ENCODE measurements at places on chromosomes 4 and X.

GRCh38 chr4:171667906-171668305, 145.3 kb upstream of the GALNTL6 start:
- DNase-seq: no peak

DNA sequence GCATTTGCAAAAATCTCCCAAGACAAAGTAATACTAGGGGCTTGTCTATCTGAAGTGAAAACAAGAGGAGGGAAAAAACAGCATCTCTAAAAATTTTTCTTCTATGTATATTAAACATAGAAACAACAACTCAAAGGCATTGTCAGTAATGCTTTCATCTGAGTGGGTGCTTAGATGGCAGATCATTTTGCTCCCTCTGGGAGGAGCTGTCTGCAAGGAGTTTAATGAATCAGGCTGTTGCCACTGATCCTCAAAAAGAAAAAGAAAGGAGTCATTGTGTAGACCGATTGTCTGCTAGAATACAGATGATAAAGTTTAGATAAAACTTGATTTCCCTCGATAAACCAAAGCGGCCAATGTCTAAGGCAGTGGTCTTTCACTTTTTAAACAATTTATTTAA, 49.7 kb upstream of the KLHL8 start:
- DNase-seq: no peak

DNA sequence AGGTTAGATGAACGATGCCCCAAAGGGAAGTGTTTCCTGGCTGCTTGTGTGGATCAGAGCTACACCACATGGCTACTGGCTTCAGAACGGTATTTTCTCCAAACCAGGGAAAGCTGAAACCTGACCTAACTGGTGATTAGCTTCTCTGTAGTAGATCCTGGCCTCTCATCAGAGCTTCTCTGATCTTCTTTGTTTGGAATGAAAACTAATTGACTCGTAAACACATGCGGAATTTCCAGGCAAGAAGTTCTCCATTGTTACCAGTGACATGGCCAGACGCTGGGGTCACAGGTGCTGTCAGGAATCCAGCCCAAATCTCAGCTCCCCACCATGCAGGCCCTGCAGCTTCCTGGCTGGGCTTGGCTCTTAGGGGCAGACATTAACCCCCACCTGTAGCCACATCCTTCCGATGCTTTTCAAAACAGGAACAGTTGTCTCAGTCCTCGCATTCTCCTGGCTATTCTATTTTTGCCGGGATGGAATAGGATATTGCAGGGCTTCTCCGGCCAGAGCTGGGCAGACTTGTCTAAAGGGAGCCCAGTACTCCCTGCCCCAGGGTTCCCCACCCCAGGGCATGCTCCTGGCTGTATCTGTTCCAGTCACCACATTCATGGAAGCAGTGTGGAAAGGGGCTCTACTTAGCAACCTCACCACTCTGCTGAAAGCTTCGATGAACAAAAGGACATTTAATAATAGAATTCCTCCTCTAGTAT, 305.4 kb upstream of the F9 start:
- DNase-seq: no peak

DNA sequence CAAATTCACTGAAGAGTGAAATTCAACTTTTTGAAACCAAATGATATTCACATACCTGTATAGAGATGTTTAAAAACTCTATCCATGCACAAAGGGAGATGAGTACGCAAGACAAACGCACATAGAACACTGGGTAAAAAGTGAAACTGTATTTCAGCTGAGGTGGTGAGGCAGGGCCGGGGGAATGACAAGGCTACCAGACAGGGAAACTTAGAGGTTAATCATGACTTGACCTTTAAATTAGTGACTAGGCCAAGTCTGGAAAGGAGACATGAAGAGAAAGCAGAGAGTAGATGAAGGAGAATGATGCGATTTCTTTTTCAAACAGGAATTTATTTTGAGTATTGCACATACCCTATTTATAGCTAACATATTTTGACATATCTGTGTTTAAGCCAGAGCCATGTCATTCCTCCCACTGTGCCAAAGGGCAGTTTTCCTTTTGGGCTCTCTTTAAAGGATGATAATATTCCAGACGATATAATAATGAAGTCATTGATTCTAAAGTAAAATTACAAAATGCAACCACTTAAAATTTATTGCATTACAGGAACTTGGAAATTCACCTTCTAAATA, 49.4 kb downstream of the ARHGEF6 start:
- DNase-seq: peak; percentile 21

DNA sequence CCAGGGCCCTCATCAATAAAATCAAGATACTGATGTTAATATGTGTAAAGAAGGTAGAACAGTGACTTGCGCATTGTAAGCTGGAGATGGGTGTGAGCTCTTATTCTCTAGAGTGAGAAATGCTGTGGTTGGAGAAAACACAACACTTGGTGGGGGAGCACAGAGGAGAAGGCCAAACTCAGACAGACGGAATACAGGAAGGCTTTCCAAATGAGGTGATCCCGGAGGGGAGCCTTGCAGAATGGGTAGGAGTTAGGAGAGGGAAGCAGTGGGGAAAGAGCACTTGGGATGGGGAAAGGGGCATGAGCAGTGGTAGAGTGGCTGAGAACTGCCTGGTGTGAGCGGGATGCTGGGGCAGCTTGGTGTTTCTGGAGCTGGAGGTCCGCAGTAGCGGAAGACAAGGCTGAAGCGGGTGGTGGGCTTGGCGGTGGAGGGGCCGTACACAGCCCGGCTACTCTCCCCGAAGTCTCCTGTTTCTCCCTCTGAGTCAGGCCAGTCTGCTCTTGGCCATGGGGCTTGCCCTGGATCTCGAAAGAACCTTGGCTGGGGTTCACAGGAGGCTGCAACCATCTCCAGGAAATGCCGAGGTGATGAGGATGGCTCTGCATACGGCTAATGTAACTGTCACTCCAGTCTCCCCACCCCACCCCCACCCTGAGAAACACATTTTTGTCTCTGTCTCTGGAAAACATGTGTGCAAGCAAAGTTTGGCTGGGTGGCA, 11.3 kb upstream of the PLAC1 start:
- DNase-seq: no peak

GRCh38 chr4:92381616-92382015, 77.8 kb downstream of the GRID2 start:
- DNase-seq: no peak

DNA sequence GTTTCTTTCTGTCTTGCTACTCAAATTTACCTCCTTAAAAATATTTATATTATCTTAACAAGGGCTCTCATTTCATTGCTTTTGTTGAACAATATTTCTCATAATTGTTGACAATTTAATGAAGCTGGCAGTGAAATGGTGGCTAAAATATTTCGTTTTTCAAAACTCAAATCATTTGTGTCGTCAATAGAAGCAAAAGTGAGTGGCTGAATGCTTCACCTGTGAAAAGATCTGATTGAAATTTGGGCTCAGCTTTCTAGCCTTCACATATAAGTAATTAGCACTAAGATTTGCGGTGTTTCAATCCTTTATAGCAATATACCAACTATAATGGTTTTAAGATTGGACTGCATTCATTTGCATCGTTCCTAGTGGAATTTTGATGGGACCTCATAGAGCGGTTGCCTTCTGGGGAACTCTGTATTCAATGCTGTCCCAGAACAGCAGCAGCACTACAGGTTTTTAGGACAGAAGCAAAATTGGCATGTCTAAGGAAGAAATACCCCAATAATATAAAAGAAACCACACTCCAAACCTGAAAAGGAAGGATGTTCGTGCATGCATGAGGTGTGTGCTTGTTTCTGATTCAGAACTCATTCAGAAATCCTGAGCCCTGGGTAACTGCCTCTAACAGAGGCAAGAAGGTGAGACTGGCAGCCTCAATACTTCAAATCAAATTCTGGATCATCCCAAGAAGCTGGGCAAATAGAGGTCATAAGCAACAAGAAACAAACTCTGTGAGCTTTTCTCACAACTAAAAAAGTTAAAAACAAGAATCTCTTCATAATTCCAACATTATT, 2.5 kb downstream of the CXCL1 start:
- DNase-seq: no peak

DNA sequence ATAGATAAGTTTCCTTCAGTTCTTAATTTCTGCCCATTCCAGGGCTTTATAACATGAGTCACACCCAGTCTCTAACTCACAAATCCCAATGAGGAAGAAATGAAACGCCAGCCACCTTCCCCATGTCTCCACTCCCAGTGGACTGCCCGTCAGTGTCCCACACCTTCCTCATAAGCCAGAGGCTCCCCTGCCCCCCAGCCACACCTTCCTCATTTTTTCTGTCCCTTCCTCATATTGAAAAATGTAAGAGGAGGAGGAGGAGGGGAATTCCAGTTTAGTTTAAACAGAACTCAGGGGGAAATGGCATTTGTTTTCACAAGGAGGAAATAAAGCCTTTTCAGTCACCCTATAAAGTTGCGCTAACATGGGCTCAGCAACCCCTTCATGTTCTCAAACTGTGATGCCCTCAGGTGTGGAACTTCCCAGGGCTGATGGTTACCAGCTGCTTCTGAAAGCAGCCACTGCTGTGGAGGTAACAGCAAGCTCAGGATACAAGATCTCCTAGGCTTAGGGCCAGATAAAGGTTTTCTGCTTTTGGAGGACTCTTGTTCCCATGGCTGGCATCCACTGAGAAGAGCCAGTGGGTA, 97.8 kb downstream of the PARM1 start:
- DNase-seq: no peak

- no peak for DNase-seq
These were observed 165.0 kb downstream of the ZNF674 start for GRCh38 chrX:46380148-46380752.

GRCh38 chrX:43735957-43736356, 79.9 kb downstream of the MAOA start:
- DNase-seq: no peak

GRCh38 chr4:60013464-60014184, 1186.5 kb upstream of the ADGRL3 start:
- no peak for DNase-seq

- peak; percentile 85 for DNase-seq
These were observed 8.3 kb upstream of the BCOR start for GRCh38 chrX:40105835-40106675.

DNA sequence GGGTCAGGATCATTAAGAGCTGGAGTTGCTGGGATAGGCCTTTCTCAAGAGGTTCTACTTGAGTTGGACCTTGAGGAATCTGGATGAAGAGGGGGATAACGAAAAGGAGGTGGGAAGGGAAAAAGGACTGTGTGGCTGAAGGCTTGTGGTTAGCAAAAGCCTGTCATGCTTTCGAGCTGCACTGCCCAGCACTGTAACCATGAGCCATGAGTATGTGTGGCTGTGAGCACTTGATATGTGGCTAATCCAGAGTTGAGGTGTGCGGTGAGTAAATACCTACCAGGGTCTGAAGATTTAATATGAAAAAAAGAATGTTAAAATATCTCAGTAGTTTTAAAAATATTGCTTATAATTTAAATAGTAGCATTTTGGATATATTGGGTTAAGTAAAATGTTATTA, 11.4 kb downstream of the TMEM165 start:
- no peak for DNase-seq

- DNase-seq: no peak
These were observed 185.5 kb upstream of the RBPJ start for GRCh38 chr4:26135331-26135730.

DNA sequence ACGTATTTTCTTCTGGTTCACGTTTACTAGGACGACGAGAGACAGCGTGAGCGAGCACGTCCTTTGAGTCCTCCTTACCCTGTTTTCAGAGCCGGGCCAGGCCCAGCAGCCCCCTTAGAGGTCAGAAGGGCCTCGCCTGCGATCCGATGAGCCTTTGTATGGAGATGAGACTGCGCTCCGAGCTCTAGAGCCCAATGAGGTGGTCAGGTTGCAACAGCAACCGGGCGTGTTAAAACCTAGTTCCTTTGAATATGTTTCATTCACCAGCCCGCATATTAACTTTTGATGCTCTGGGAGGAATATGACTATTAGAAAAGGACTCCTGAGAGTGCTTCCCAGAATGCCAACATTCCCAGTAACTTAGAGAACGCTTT, 55.6 kb upstream of the TADA2B start:
- DNase-seq: no peak

Measured in CD4-positive, alpha-beta T cell treated with Interleukin-6 for 4 hours (primary cell).